ENCODE measurements at places on chromosomes 6 and 20.

- no peak for ATAC-seq
These were observed 13.3 kb downstream of the GGT7 start for GRCh38 chr20:34859367-34859766.

- ATAC-seq: no peak
These were observed 141.7 kb downstream of the ADGRG6 start for GRCh38 chr6:142443532-142443931.

GRCh38 chr20:13991311-13991710 is 897 bp upstream of the SEL1L2 start:
- no peak for ATAC-seq

DNA sequence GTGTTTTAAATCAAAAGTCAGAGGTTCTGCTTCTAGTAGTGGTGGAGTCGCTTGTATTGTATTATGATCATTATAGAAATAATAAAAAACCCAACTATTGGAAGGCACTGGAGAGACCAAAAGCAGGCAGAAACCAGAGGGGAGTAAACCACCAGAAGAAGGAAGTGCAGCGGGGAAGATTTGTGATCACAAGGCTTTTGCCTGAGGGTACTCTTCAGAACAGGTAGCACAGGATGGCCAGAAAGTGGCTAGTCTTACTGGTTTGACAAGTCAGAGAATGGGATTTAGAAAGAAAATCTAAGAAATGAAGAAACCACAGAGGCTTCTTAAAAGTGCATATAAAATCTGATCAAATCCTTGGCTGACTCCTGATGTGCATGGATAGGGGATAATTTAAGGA is 24.0 kb downstream of the MAPK13 start:
- no peak for ATAC-seq

DNA sequence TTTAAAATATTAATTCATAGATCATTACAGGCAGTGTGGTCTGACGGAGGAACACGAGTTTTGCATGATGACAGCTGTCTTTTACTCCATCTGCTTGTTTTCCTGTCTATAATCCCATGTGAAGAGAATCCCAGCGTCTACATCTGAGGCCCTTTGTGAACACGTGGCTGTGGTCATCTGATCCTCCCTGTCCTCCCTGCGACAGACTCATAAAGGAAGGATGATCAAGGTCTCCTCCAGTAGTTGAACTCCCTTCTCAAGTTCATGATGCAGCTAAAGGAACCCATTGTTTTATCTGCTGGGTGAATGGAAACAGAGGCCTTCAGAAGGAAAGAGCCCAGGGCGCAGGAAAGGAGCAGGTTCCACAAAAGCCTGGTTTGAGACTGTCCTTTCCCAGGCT is 435.8 kb upstream of the JARID2 start:
- ATAC-seq: no peak

DNA sequence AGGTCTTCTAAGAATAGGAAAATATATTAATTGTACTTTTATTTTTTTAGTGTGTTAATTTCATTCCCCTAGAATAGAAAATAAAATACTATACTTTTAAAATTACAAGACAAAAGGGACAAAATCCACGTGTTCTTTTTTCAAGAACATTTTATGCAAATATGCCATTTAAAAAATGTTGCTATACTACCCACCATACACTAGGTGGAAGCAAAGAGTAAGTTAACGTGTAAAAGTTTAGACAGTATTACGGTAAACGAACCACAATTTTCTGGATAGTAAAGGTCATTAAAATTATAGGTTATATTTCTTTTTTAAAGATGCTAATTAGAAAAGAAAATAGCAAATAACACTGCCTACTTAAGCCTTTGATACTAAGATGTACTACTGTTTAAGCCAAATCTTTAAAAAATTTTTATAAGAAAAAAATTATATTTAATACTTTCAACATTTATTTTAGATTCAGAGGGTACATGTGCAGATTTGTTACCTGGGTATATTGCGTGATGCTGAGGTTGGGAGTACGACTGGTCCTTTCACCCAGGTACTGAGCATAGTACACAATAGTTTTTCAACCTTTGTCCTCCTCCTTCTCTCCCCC is 287.6 kb downstream of the PHF3 start:
- ATAC-seq: no peak

- ATAC-seq: no peak
These were observed 22.4 kb downstream of the CALHM6 start for GRCh38 chr6:116483616-116484015.

GRCh38 chr20:23564927-23565326 is 3.4 kb downstream of the CST9L start:
- ATAC-seq: no peak

GRCh38 chr6:88565409-88565811 is 398.0 kb downstream of the RNGTT start:
- ATAC-seq: no peak

DNA sequence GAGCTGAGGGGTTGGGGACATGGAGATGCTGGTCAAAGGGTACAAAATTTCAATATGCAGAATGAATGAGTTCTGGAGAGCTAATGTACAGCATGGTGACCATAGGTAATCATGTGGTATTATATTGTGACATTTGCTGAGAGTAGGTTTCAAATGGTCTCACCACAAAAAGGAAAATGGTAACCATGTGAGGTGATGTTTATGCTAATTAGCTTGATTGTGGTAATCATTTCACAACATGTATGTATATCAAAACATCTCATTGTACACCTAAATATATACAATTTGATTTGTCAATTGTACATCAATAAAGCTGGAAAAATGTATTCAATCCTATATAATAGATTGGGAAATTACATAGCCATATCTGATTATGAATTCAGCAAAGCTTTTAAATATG is 29.5 kb upstream of the TMEM14A start:
- no peak for ATAC-seq

GRCh38 chr6:73579851-73580246 is 59.0 kb upstream of the EEF1A1 start:
- ATAC-seq: peak; percentile 67

DNA sequence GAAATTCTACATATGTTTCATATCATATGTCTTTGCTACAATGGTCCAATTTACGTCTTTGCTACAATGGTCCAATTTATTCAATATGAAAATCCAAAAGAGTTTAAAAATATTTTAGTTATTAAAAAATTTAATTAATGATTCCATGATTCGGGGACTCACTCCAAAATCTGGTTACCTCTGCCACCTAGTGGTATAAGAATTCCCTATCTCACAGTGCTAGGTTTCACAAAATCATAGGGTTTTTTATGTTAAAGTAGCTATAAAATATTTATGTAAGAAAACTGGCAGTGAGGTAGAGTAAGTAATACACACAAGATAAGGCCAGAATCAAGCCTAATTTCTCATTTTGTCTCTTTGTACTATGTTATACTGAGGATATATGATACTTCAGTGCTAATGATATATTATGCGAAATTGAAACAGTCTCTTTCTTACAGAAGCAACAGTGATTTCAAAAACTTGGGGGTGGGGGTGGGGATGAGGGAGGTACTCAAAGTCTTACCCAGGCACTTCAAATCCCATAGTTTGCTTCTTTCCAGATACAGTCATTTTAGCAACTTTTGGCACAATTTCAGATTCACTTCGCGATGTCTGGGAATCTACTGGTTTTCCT is 52.3 kb downstream of the HBS1L start:
- ATAC-seq: no peak

- ATAC-seq: peak; percentile 52
These were observed 41.0 kb upstream of the RAB23 start for GRCh38 chr6:57262901-57263694.

DNA sequence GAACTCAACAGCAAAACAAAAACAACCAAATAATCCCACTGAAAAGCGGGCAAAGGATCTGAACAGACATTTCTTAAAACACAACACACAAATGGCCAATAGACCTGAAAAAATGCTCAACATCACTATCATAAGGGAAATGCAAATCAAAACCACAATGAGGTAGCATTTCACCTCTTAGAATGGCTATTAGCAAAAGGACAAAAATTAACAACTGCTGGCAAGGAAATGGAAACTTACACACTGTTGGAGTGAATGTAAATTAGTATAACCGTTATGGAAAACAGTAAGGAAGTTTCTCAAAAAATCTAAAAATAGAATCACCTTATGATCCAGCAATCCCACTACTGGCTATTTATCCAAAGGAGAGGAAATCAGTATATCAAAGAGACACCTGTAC is 20.9 kb downstream of the FAM8A1 start:
- ATAC-seq: no peak

- no peak for ATAC-seq
These were observed 5.6 kb downstream of the AGPAT1 start for GRCh38 chr6:32170294-32170693.

DNA sequence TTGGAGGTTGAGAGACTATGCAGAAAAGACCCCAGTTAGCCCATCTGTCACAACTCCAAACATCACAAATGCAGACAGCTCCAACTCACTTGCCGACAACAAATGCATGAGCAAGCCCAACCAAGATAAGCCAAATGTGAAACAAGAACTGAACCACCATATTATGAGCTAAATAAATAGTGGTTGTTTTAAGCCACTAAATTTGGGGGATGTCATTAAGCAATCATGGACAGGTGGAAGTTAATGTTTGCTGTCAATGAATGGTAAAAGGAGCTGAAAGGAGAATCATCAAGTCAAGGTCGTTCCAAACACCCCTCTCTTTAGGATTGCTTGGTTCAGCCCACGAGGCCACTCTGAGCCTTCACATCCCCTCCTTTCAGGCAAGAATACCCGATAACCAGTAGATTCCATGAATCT is 71.2 kb upstream of the PLCB4 start:
- no peak for ATAC-seq

DNA sequence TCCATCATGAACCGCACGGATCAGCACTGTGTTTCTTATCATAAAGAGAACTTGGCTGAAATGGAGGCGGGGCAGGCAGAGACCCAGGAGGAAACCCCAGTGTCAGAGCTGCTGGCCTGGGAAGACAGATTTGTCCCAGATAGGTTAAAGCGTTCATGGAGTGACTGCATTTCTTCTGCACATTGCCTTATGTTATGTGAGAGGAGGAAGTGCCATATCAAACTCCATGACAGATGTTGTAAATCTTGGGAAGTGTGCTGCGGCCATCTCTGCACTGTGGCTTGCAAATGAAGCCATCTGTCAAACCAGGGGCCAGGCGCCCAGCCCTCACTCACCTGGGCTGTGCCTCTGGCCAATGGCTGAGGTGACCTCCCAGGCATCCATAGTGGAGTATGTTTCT is 163.0 kb downstream of the SLC24A3 start:
- ATAC-seq: peak; percentile 89

- ATAC-seq: no peak
These were observed 972 bp upstream of the PHF3 start for GRCh38 chr6:63634630-63635029.

GRCh38 chr20:60249436-60249835 is 291.2 kb downstream of the CDH26 start:
- no peak for ATAC-seq

GRCh38 chr20:4780245-4780644 is 58.5 kb downstream of the PRND start:
- no peak for ATAC-seq

DNA sequence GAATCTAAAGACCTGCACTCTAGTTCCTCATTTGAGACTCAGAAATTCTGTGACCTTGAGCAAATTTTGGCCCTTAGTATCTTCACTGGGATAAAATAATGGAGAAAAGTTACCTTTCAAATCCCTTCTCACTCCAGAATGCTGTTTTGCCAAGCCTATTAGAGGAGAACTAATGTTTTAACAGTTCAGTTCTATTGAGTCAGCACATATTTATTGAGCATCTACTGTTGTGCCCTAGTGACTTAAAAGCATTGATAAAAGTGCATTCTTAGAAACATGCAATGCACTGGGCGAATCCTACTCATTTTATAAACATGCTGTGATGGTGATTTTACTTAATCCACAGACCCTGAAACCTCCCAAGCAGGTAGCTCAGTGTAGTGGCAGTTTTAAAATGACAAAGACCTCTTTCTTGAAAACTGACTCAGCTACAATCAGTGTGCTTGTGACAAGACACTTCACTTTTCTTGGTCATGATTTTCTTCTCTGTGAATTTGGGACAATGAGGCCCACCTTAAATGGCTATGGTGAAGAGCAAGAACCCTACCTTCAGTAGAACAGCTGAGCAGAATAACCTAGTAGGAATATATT is 312.0 kb downstream of the ALDH8A1 start:
- ATAC-seq: no peak

DNA sequence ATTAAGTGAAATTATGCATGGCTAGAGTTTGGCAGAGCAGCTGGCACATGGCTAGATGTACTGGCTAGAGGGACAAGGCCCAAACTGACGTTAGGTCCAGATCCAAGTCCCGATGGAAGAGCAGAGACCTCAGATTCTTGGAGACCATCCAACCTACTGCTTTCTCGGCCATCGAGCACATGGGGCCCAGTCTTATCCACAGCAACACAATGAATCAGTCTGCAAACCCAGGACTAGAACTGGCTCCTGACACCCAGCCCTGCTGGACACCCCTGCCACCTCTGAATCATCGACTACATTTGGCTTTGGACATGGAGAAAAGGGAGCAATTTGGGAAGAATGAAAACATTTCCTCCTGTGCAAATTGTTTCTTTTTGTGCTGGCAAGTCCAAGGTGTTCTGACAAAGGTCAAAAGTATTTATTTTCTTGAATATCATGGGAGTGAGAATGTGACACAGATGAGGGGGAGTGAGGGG is 23.9 kb upstream of the YWHAB start:
- no peak for ATAC-seq

- ATAC-seq: no peak
These were observed 90.2 kb downstream of the F13A1 start for GRCh38 chr6:6230286-6230685.

Measured in motor neuron (in vitro differentiated cells).